ENCODE measurements at places on chromosomes 13 and 19.

DNA sequence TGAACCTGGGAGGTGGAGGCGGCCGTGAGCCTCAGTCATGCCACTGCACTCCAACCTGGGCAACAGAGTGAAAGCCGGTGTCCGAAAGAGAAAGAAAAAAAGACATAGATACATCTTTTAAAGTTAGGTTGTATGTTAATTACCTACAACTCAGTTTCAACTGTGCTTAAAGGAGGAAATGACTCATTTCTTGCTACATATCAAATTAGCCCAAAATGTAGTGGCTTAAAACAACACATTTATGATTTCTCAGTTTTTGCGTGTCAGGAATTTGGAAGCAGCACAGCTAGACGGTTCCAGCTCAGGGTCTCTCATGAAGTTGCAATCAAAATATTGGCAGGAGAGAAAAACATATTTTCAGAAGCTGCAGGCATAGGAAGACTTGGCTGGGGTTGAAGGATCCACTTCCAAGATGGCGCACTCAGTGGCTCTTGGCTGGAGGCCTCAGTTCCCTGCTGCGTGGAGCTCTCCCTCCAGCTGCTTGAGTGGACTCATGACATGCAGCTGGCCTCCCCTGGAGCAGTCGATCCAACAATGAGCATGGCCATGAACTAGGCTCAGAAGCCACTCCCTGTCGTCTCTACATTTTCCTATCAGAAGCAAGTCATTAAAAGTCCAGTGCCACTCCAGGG lies 7.1 kb downstream of the LDLR start:
- peak; percentile 35 for DNase-seq

- no peak for DNase-seq
These were observed 30.8 kb downstream of the CBY2 start for GRCh38 chr13:45732916-45733315.

- no peak for DNase-seq
These were observed 1.8 kb upstream of the ATP4A start for GRCh38 chr19:35565016-35565856.

GRCh38 chr13:33379608-33380007 lies 94.1 kb upstream of the STARD13 start:
- DNase-seq = no peak

GRCh38 chr13:75929076-75929475 lies 292.9 kb downstream of the LMO7 start:
- no peak for DNase-seq

GRCh38 chr13:99693351-99693750 lies 192.1 kb downstream of the TM9SF2 start:
- no peak for DNase-seq

DNA sequence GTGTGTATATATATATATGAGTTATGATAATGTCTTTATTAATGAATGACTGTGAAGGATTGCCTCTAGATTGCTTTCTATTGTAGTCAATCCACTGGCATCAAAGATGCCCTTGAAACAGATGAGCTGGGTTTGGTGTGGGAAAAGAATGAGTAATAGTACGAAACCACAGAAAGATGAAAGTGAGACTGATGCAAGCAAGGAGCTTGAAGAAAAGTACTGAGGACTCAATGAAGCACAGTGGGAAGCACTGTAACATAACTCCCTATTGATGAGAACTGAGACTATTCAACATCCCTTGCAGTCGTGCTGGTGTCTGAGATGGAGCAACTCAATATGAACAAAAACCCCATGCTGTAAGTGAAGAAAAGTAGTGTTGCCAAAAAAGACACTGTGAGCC lies 1794.2 kb downstream of the SLITRK5 start:
- no peak for DNase-seq

GRCh38 chr13:43268632-43269031 lies 245.2 kb downstream of the DNAJC15 start:
- no peak for DNase-seq

DNA sequence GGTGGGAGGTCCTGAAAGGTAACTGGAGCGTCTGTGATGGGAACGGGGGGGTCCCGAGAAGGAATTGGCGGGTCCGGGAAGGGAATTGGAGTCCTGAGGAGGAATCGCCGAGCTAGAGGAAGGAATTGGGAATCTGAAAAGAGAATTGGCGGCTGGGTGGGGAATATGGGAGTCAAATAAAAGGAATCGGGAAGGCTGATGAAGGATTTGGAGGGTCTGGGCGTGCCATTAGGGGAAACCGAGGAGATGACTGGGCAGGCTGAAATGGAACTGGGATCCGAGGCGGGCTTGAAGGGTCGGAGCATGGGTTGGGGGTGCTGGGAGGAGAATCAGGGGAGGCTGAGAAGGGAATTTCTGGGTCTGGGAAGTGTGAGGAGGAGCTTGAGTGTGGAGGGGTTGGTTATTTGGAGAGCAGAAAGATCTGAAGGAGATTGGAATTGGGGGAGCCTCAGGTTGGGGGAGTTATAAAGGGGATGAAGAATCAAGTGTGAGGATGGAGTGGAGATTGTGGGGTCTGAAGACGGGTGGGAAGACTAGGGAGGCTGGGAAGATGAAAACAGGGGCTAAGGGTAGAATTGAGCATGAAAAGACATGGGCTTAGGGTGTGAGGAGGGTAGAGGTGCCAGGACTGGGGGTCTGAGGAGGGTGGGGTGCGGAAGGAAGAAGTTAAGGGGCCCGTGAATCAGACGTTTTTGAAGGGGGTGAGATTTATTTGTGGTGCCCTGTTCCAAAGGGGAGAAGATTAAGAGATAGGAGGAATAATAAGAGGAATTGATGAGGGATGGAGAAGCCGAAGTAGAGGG lies 718 bp downstream of the ACTN4 start:
- no peak for DNase-seq

DNA sequence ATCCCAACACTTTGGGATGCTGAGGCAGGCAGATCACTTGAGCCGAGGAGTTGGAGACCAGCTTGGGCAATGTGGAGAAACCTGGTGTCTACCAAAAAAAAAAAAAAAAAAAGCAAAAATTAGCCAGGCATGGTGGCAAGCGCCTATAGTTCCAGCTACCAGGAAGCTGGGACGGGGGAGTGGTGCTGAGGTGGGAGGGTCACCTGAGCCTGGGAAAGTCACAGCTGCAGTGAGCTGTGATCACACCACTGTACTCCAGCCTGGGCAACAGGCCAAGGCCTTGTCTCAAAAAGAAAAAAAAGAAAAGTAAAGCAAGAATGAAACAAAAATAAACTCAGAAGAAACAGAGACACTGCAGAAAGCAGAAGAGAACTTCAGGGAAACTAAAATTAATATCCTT lies 31.6 kb downstream of the MTRF1 start:
- DNase-seq = no peak

DNA sequence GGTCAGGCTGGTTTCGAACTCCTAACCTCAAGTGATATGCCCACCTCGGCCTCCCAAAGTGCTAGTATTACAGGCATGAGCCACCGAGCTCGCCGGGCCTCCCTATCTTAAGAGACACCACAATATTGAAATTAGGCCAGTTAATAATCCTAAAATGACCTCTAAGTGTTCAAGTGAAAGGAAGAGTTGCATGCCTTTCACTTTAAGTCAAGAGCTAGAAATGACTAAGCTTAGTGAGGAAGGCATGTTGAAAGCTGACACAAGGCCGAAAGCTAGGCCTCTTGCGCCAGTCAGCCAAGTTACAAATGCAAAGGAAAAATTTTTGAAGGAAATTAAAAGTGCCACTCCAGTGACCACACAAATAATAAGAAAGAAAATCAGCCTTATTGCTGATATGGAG lies 144.5 kb upstream of the FNDC3A start:
- DNase-seq = no peak

GRCh38 chr13:74246487-74246886 lies 112.3 kb upstream of the KLF12 start:
- DNase-seq = no peak

GRCh38 chr13:73556902-73557301 lies 498.1 kb downstream of the KLF5 start:
- DNase-seq = no peak

- DNase-seq = no peak
These were observed 11.4 kb downstream of the ZNF708 start for GRCh38 chr19:21317821-21318220.

DNA sequence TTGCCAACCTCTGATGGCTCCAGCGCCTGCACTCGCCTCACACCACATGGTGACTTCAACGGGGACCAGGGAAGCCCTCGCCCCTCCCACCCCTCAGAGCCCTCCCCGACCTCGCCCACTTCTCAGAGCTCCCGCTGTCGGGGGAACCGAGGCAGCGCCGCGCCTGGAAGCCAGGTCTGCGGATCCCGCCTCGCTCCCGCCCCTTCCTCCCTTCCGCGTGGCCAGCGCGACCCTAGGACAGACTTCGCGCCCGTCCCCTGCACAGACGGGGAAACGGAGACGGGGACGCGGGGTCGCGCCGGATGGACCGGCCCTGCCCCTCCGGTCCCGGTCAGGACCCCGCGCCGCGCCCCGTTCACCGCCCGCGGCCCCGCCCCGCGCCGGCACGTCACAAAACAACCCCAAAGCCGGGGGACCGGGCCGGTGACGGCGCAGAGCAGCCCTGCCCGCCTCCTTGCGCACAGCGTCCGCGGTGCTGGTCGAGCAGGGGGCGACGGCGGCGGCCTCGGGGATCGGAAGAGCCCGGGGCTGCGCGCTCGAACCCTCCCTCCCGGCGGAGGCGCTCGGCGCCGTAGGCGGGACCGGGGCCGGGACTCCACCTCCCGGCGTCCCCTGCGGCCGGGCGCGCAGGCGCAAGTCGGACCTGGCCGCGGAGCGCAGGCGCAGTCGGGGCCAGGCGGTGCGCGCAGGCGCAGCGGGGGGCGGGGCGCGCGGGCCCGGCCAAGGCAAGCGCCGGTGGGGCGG lies 379 bp upstream of the CDC34 start:
- DNase-seq = no peak

DNA sequence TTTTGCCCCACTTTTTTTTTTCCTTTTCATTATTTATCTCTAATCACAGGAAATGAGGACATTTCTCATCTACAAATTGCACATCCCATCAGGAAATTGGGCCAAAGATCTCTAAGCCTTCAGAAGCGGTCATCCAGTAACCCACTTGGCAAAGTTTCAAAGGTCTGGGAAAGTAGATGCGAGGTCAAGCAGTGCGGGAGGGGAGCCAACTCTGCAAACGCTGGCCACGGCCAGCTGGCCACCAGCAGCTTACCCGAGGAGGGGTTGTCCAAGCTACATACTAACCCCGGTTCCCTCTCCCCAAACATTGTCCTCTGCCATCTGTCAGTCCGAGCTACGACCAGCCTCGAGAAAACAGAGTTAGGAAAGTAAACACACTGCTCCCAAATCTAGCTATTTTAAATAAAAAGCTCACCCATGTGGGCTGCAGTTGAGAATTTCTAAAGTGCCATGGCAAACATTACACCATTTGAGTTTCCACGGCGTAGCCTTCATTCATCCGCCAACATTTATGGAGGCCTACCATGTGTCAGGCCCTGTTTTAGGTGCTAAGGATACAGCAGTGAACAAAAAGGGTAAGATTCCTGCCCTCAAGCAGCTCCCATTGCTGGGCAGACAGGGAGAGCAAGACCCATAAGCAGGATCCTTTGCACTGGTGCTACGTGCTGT lies 11.5 kb downstream of the FFAR2 start:
- DNase-seq = no peak

GRCh38 chr19:17655751-17656472 lies 32.2 kb downstream of the UNC13A start:
- no peak for DNase-seq

GRCh38 chr19:4455719-4456475 lies 1.7 kb downstream of the UBXN6 start:
- DNase-seq = no peak

- DNase-seq = peak; percentile 73
These were observed 50.4 kb downstream of the MYO9B start for GRCh38 chr19:17125728-17126677.

All from SIG-M5 (cell line).